K562 (cell line): ENCODE measurements at places on chromosomes 1 and 21.

DNA sequence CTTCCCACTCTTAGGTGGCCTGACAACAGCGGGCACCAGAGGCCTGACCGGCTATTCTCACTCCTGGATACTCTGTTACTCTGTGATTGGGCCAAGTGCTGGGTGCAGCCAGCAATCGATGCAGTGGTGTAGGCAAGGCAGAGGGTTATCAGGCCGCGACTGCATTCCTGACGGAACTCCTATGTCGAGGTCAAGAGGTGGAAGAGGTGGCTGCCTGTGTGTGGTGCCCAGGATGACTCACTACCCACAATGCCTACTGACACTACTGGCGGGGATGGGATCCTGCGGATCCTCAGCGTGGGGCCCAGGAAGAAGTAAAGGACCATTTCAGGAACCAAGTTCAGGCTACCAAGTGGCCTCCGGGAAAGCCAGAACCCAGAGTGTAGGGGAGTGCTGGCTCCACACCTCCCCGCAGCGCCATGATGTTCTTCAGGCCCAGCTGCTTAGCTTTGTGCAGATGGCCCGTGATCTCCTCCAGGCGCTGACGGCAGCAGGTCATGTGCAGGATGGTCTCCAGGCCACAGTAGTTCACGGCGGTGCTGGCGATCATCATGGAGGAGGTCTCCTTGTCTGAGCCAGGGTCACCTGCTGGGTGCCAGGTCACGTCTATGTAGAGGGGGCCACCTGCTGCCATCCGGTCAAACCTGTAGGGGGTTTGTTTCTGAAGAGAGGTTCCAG is 4.9 kb downstream of the MTHFR start:
- peak; percentile 46 for DNase-seq

DNA sequence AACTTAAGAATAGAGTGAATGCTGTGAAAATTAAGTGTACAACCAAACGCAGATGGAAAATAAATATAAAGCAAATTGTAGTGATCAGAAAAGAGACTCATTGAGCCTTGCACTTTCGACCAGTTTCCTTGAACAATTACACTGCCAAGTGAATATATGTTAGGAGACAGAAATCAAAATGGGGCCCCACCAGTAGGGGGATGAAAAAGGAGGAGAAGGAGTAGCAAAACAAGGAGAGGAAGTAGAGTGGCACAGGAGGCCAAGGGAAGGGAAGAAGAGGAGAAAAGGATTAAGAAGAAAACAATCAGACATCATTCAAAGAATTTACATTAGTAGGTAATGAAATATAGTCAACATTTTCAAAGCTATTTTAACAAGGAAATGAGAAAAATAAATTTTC is 1770.6 kb downstream of the PLA2G4A start:
- DNase-seq = no peak

- DNase-seq = no peak
Measured at GRCh38 chr1:30172299-30172694, 551.1 kb downstream of the MATN1 start.

DNA sequence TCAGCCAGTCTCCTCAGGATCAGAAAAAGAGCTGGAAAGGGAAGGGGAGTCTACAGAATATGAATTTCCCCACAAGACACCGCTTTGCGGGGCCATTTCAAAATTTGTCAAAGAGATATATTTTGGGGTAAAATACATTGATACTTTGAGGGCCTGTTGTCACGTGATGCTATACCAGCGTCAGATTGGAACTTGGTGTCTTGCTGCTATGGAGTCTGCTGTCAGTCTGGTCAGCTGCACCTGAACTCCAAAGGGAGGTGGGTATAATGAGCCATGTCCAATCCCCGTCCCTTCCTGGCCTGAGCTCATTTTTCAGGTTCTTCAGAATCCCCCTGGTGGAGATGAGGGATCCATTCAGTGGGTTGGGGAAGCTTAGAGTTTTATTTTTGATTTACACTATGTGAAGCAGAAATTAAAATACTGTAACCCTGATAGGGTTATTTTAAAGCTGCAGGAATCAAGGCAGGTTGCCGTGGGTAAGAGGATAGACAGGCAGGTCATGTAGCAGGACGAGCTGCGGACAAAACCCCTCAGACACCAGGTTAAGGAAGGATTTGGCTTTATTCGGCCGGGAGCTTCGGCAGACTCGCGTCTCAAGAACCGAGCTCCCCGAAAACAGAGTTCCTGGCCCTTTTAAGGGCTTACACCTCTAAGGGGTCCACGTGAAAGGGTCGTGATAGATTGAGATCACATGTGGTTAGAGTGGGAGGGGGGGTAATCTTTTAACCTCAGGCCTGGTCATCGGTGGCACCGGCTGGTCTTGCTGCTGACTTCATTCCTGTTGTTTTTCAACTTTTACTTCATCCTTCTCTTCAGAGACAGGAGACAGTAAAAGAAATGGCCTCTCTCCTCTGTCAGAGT is 2.2 kb upstream of the POFUT2 start:
- DNase-seq = peak; percentile 49

DNA sequence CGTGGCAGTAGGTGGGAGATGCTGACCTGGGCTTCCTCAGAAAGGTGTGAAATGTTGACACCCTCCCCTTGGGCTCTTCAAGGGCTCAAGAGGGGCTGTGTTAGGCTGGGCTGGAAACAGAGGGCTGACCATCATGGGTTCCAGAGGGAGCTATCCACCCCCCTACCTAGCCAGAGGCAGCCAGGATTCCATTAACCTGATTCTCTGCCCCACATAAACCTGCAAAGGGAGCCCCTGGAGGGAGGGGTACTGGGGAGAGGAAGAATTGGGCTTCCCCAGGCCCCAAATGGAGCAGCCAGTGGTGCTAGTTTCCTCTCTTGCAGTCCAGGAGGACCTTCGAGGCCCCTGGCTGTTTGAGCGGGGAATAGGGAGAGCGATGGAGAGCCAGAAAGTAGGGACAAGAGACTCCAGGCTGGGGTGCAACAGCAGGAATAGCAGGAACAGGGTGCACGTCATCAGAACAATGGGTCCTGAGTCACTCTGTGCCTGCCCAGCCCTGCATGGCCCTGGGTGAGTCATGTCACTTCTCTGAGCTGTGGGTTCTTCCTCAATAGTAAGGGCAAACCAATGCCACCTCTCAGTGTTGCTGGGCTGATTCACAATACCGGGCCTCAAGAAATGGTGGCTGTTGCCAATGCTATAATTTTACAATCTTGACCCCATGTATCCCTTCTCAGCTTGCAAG is 121.2 kb downstream of the EPHB2 start:
- DNase-seq = no peak

GRCh38 chr1:8032366-8032910 is 6.3 kb upstream of the ERRFI1 start:
- DNase-seq = no peak

DNA sequence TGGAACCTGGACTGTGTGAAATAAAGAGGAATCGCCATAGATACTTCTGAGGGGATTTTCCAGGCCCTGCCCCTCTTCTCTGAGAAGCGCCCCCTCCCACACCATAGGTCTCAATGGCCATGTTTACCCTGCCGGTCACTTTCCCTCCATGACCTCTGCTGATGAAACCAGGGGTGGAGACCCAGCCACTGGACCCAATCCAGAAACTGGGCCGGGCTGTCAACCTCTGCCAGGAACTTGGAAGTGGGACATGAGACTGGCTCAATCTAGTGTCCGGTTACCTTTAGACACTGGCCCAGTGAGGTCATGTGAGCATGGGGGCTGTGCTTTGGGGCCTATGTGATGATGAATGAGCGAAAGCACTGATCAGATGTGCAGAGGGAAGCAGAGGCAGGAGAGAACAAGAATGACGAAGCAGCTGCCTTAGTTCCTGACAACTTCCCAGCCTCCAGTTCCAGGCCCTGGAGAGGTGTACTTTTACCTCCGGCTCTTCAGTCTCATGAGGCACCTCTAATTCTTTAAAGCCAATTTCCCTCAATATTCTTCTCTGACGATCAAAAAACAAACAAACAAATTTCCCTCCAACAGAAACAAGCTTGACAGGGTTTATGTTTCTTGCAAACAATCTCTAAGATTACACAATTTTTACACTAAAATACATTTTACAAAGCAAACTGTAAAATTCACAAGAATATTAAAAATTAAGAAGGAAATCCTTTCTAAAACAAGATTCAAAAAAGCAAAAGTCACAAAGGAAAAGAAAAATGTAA is 4.9 kb downstream of the ASAP3 start:
- DNase-seq = peak; percentile 87

DNA sequence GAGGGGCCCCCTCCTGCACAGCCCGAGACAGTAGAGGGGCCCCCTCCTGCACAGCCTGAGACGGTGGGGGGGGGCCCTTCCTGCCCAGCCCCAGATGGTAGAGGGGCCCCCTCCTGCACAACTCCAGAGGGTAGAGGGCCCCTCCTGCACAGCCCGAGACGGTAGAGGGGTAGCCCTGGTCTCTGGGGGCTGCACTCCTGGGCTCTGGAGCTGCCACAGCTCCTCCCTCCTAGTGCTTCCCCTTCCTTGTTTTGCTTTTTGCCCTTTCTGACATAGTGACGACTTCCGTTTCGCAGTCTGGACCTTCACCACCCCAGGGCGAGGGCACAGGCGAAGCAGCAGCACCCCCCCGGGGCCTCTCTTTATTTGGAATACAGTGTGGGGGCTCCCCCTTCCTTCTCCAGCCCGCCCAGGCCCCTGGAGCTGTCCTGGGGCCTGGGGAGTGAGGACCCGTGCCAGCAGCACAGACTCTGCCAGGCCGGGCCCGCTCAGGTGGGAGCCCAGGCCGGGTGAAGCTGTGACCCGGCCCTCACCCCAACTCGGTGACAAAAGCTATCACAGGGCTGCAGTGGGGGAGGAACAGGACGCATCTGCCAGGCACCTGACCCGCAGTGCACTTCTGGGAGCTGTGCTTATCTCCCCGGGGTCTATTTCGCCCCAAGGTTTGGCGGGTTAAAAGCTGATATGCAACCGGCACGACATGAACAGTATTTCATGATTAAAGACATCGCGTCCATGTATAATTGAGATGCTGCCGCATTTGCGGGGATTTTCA is 1.1 kb upstream of the PRXL2B start:
- peak; percentile 92 for DNase-seq

GRCh38 chr1:26602378-26602959 is 72.9 kb downstream of the RPS6KA1 start:
- DNase-seq = peak; percentile 77

- peak; percentile 25 for DNase-seq
Measured at GRCh38 chr21:30257773-30258172, 25.0 kb downstream of the KRTAP24-1 start.

- no peak for DNase-seq
Measured at GRCh38 chr1:24125456-24125855, 13.5 kb upstream of the MYOM3 start.

- no peak for DNase-seq
Measured at GRCh38 chr1:47940779-47941178, 56.4 kb downstream of the TRABD2B start.

GRCh38 chr1:15961492-15961891 is 14.4 kb downstream of the ZBTB17 start:
- DNase-seq = no peak

GRCh38 chr1:1161683-1162079 is 12.0 kb upstream of the TTLL10 start:
- no peak for DNase-seq

- no peak for DNase-seq
Measured at GRCh38 chr1:16967095-16967575, 13.3 kb downstream of the MFAP2 start.

GRCh38 chr1:4267381-4268261 is 367.5 kb upstream of the C1orf174 start:
- no peak for DNase-seq

- no peak for DNase-seq
Measured at GRCh38 chr1:109822749-109823542, 59.2 kb upstream of the EPS8L3 start.
